Myocyte (in vitro differentiated cells): ENCODE measurements at places on chromosomes 16 and 17. TPM values are rescaled to one million over a fixed set of nuclear protein-coding genes. Genes with fewer than 3 reads are reported as not detected.

The MMP2 gene
- 191 and 204 TPM in 2 replicates for total RNA-seq

The ABI3 gene
- not detected in 2 replicates for total RNA-seq

The KRT33B gene
- total RNA-seq, result 0.08 TPM in 1 of 2 replicates, not detected in the other

The AP2B1 gene
- total RNA-seq, result 47.0 and 52.6 TPM in 2 replicates

The KCNG4 gene
- total RNA-seq, result 0.05 TPM in 2 replicates

The HBA2 gene
- not detected in 2 replicates for total RNA-seq

The KRTAP1-1 gene
- 0.21 TPM in 1 of 2 replicates, not detected in the other for total RNA-seq

The CCDC144A gene
- total RNA-seq, result 8.8 and 9.1 TPM in 2 replicates

The HSD17B2 gene
- 4.1 and 6.0 TPM in 2 replicates for total RNA-seq

The KRTAP9-4 gene
- not detected in 2 replicates for total RNA-seq

The PRCD gene
- total RNA-seq, result not detected in 2 replicates

The MPV17L gene
- not detected in 2 replicates for total RNA-seq

The CYB5B gene
- total RNA-seq, result 88.6 and 220 TPM in 2 replicates

The MEFV gene
- total RNA-seq, result 0.37 and 0.99 TPM in 2 replicates

The IKZF3 gene
- total RNA-seq, result not detected in 2 replicates

The FNDC8 gene
- not detected in 2 replicates for total RNA-seq

The MPP3 gene
- 5.4 and 5.5 TPM in 2 replicates for total RNA-seq

The SLFN11 gene
- total RNA-seq, result 6.5 and 15.1 TPM in 2 replicates

The NRN1L gene
- total RNA-seq, result 0.83 and 1.9 TPM in 2 replicates

The PHLPP2 gene
- 6.9 and 9.1 TPM in 2 replicates for total RNA-seq

The CBLN1 gene
- not detected in 2 replicates for total RNA-seq

The CALB2 gene
- 0.94 TPM in 1 of 2 replicates, not detected in the other for total RNA-seq

The CCL3 gene
- total RNA-seq, result 1.5 TPM in 1 of 2 replicates, not detected in the other

The ARHGAP44 gene
- 0.05 and 0.36 TPM in 2 replicates for total RNA-seq

The CACNA1H gene
- total RNA-seq, result 0.16 and 0.21 TPM in 2 replicates

The CCL2 gene
- total RNA-seq, result 0.32 and 2.1 TPM in 2 replicates

The DNAI2 gene
- not detected in 2 replicates for total RNA-seq

The CHST6 gene
- total RNA-seq, result 0.29 and 0.94 TPM in 2 replicates

The COG4 gene
- 63.1 and 88.9 TPM in 2 replicates for total RNA-seq

The SLC13A2 gene
- total RNA-seq, result not detected in 2 replicates

The LPO gene
- total RNA-seq, result not detected in 2 replicates

The LAT gene
- total RNA-seq, result 0.68 and 1.8 TPM in 2 replicates

The SHISA6 gene
- total RNA-seq, result not detected in 2 replicates

The TTLL6 gene
- total RNA-seq, result not detected in 2 replicates
